NCI-H2081 treated with DMSO at 0.1 percent for 48 hours (cell line): ENCODE measurements at places on chromosomes 12 and 14.
A peak's percentile ranks its signal among the peaks of the same experiment; 100 is the strongest.

DNA sequence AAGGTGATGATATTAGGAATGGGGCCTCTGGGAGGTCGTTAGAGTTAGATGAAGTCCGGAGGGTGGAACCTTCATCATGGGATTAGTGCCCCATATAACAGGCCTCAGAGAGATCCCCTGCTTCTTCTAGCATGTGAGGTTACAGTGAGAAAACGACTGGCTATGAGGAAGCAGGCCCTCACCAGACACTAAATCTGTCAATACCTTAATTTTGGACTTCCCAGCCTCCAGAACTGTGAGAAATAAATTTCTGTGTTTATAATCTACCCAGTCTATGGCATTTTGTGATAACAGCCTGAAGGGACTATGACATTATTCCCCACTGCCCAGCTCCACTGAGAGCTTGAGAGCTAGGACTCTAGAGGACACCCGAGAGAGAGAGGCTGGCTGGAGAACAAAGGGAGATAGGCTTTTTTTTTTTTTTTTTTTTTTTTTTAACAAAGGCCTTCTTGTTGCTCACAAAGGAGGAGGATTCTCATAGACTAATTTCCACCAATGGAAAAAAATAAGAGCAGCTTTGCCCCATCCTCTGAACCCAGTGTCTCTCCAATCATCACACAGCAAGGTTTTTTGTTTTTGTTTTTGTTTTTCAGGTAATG lies 87.8 kb upstream of the EEA1 start:
- DNase-seq = no peak

DNA sequence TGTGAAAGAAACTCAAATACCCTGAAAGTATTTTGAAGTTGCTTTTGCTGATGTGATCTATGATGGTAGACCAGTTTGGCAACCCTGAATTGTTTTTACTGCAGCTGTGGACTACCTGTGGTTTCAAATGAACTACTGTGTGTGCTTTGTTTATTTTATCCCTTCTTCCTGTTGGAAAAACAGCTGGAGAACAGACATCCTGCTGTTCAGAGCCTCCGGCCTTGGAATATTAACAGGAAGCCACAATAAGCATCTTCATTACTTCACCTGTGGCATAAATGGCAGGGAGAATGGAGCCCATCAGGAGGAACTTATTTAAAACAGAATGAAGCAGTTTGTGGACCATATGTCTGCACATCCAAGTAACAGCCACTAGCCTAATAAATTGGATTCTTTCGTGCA lies 104.8 kb downstream of the DUSP6 start:
- DNase-seq = peak; percentile 26

DNA sequence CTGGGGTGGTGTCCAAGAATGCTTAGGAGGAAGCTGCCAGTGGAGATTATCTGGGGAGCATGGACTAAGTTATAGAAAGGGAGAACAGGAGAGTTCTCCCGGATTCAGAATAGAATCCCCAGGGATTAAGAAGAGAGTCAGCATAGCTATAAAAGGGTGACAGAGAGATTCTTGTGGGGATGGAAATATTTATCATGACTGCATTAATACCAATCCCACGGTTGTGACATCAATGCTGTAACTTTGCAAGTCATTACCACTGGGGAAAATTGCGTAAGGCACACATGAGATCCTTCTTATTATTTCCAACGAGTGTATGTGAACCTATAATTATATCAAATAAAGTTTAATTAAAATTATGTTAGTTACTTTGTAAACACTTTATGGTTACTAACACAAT lies 447.9 kb upstream of the TMEM132C start:
- no peak for DNase-seq

GRCh38 chr12:2586156-2587038 lies 208.4 kb upstream of the FKBP4 start:
- no peak for DNase-seq

GRCh38 chr12:88111074-88111652 lies 30.7 kb downstream of the CEP290 start:
- peak; percentile 64 for DNase-seq
